ENCODE measurements at places on chromosomes 7 and 10.

GRCh38 chr10:25988583-25988982 lies 54.6 kb downstream of the MYO3A start:
- DNase-seq, result no peak

- no peak for DNase-seq
Measured at GRCh38 chr7:23334482-23335056, 35.4 kb downstream of the MALSU1 start.

GRCh38 chr10:8361510-8361844 lies 307.0 kb downstream of the GATA3 start:
- DNase-seq, result no peak

DNA sequence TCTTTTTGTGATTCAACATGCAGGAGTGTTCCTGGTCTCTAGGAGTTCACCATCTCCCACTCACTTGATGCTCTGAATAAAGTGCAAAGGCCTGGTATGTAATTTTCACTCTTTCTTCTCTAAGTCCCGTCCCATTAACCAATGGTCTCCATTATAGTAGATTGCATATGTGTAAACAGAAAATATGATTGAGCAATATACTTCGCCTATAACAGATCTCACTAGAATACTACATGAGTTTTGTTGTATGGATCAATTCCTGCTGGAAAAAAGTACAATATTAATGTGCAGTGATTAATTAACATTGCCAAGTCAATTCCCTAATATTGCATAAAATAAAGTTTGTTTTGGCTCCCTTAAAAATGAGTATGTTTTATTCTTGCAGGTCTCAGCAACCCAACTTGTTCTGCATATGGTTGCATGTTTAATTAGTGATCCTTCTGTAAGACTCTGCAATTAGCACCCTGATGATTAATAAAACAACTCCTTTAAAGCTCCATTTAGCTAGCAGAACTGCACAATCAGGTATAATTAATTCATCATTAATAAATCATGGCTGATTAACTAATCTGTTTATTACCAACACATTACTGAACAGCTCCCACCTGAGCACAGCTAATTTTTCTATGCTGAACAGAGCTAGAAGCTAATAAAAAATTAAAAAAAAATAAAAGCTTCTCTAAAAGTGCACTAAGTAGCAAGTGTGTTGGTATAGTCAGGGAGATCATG lies 37.8 kb upstream of the ATOH7 start:
- DNase-seq, result no peak

- DNase-seq, result no peak
Measured at GRCh38 chr10:46217752-46218453, 68.9 kb upstream of the ANTXRL start.

GRCh38 chr10:34528320-34528719 lies 286.8 kb downstream of the PARD3 start:
- DNase-seq, result no peak
